Pons (tissue), 1 donor: ENCODE measurements at places on chromosomes 1 and 21.

GRCh38 chr1:53982763-53983104 lies 35.3 kb downstream of the LDLRAD1 start:
- DNase-seq: no peak

DNA sequence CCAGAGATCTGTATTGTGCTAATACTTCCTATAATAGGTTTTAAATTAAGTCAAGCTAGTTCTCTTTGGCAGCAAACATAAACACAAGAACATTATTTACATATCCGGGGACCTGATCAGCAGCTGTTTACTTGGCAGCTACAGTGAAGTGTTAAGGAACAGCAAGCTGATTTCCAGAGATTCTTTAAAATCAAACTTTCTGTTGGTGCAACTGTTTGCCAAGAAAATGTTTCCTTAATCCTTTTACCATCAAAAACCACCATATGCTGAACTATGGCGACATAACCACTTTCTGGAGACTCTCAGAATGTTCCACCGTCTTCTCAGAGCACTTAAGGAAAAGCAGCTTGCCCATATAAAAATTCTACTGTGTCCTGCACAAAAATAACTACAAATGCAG lies 107.0 kb upstream of the KRTAP19-8 start:
- no peak for DNase-seq

GRCh38 chr1:175646439-175647209 lies 96.8 kb downstream of the TNR start:
- no peak for DNase-seq

GRCh38 chr21:15112858-15113257 lies 48.1 kb upstream of the NRIP1 start:
- no peak for DNase-seq

- no peak for DNase-seq
These were observed 15.4 kb downstream of the RIMS3 start for GRCh38 chr1:40650075-40650474.

GRCh38 chr1:20324704-20325406 lies 34.2 kb downstream of the VWA5B1 start:
- no peak for DNase-seq
